NCI-H146 (cell line): ENCODE measurements at places on chromosomes 6 and 20.

GRCh38 chr6:36219081-36219480, 22.5 kb downstream of the BRPF3 start:
- DNase-seq = no peak

DNA sequence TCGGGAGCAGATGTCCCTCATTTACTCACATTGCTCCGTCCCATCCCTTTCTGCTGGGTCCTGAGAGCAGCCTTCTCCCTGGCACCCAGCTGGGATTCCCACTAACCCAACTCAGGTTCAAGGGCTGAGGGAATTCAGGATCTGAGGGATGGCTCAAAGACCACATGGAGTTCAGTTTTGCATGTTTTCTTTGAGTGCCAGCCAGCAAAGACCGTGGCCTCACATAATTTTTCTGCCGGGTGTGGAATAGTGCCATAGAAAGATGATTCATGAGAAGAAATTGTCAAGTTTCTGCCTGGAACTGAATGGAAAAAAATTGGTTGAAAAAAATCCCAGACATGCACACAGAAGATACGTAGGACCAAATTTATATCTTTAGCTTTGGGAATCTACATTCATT, 168.6 kb downstream of the CD83 start:
- DNase-seq = no peak

GRCh38 chr6:5159162-5159561, 74.0 kb downstream of the PPP1R3G start:
- DNase-seq = no peak

DNA sequence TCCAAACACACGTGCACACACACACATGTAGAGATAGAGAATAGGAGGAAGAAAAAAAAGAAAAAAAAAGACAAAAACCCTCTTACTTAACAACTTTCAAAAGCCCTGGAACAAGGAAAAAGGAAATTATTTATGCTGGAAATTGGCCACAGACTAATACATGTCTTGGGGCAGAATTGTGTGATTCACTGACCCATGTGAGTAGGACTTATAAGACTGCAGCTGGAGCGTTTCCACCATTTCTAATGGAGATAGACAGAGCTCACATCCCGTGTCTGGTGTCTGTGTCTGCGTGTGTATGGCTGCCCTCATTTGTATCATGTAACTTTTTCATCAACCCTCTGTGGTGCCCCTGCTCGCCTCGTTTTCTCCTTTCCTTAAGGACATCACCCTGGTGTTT, 99.8 kb upstream of the PDE10A start:
- DNase-seq = no peak

DNA sequence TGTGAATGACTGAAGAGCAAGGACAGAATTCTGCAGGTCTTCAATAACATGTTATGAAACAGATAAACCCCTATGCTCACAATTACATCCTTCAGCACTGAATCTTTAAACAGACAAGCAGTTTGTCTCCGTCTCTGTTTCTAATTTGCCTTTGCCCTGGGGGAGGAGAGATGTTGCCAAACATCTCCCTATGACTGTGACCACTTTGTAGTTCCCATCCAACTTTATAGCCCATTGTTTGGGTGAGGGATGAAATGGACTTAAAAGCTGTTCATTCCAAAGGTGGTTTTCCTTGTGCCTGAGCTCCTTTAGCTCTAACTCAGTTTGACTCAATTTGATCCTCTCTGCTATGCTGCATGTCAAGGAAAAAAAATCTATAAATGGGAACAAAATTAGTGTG, 19.5 kb upstream of the ADTRP start:
- DNase-seq = no peak
